Breast epithelium (tissue), 4 donors: ENCODE measurements at places on chromosomes 3 and 15. TPM values are rescaled to one million over a fixed set of nuclear protein-coding genes. Genes with fewer than 3 reads are reported as not detected.

The MAPKAPK3 gene
- total RNA-seq: 30.4 TPM

The ATP13A4 gene
- 6.2 TPM for total RNA-seq

- no peak for DNase-seq
Observed at GRCh38 chr15:40934457-40934856, 5.3 kb downstream of the DLL4 start.

- no peak for DNase-seq
Observed at GRCh38 chr15:49720261-49720660, 99.4 kb downstream of the DTWD1 start.

- DNase-seq: no peak
Observed at GRCh38 chr3:88443066-88443465, 293.3 kb downstream of the C3orf38 start.

- no peak for DNase-seq
Observed at GRCh38 chr3:175865724-175866123, 1006.6 kb downstream of the NAALADL2 start.

DNA sequence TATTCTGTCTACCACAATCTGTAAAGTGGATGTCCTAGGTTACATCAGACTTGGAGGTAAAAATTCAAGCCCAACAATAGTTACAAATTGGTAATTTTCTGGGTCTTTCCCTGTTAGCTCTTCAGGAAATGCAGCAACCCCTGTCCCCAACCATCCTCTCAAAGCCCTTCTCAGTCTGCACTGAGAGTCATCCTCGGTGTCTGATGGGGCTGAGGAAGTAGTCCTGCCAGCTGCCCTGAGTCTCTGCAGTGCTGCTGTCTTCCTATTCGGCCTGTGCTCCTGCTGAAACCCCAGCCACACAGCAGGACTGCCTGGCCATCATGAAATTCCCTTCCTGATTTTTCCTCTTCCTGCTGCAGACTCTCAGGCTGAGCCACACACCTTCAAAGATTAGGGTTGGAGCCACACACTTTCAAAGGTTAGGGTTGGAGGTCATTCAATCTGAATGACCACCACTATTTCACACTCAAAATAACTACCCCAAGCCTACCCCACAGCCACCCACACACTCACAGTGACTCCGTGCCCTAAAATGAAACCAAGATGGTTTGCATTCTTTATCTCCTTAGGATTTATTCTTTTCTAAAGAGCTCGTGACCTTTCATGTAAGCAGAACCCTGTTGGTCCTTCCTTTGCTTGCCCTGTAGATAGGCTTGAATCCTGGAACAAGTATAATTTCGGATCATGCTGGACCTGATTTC lies 17.6 kb downstream of the TRIM42 start:
- DNase-seq: no peak

DNA sequence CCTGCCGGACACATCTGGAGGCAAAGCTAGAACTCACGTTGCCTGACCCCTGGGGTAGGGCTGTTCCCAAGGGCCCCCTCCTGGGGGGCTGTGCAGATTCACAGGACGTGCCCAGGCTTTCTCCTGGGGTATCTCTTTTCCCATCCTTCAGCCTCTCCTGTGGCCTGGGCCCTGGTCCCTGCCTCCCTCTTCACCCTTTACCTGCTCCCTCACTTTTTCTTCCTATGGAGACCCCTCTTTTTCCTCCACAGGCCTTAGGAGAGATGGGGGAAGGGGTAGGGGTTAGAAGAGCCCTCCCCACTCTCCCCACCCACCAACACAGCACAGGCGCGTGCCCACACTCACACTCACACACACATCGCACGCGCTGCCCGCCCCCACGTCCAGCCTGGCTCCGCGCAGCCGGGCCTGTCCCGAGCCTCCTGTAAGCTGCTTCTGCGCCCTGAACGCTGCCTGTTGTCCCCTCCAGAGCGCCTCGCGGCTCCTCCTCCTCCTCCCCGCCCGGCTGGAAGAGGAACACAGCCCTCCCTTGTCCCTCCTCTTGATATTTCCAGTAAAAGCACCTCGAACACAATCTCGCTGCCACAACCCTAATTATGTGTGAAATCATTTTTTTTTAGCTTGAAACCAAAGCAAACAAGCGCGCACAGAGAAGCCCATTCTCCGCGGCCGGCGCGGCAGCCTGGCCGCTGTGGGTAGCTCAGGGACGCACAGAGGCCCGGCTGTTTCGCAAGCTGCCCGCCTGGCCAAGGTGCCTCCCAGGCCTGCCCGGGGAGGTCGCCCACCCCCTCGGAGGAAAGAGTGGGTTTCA lies 33.9 kb upstream of the ACAN start:
- no peak for DNase-seq

GRCh38 chr15:25737218-25737643 lies 125.9 kb downstream of the ATP10A start:
- no peak for DNase-seq

DNA sequence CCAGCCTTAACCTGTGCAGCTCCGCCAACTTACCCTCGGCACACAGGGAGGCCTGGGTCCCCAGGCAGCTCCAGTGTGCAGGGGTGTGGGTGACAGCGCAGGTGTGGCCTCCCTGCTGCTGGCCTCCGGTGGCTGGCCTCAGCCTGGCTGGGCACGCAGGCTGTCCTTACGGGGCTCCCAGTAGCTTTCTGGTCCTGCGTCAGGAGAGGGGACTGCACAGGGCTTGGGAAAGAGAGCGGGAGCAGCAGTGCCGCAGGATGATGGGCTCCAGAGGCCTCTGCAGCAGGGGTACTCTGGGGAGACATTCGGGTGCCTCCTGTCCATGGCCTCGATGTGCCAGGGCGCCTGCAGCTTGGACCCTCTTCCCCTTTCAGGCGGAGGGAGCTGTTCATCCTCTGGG lies 9.4 kb downstream of the APBA2 start:
- DNase-seq: no peak
